ENCODE measurements at places on chromosomes 5 and 9.

GRCh38 chr5:1544294-1544961 is 20.7 kb upstream of the LPCAT1 start:
- DNase-seq: no peak

GRCh38 chr5:38847559-38848347 is 1.9 kb downstream of the OSMR start:
- no peak for DNase-seq

DNA sequence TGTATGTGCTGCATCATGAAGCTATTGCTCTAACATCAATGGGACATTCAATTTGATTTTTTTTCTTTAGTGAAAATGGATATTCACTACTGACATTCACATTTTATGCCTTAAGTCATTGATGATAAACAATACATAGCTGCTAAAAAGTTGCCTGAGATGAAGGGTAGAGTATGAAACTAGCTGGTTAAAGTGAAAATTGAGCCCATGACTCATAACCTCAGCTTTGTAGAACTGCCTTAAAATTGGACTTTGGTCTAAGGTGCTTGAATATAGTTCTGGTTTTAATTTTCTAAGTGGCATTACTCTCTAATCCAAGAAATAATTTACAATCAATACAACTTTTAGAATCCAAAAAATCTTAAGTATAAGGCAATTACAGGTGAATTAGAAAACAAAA is 740.4 kb upstream of the RIOK2 start:
- no peak for DNase-seq

DNA sequence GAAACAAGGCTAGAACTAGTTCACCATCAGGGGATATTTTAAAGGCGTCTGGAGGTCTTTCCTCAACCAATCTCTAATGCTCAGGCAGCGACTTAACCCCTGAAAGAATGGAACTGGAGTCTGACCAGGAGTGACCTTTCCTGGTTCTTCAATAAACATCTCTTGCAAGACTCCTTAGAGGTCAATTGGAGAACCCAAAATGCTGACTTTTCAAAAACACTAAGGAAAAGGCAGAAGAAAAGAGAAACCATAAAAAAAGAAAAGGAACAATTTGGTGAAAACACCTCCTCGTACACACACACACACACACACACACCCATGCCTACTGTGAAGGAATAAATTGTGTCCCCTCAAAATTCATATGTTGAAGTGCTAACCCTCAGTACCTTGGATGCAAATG is 12.3 kb downstream of the TIMD4 start:
- no peak for DNase-seq

DNA sequence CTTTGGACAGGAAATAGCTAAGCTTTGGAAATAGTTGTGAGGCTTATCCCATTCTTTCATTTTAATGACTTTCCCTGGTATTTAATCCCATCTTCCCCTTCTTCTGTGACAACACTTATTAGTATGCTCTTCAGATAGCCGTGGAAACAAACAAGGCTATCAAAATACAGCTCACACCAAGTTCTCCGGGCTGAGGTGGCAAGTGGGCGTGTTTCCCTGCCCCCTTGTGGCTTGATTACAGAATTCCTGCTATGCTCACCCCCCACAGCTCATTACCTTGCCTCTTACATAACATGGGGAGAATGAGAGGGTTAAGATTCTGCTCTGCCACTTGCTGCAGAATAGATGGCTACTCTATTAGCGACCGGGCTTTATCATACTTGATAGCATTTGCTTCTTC is 437.1 kb upstream of the TLE4 start:
- no peak for DNase-seq

- DNase-seq: no peak
Measured at GRCh38 chr9:6268826-6269397, 53.3 kb downstream of the IL33 start.

DNA sequence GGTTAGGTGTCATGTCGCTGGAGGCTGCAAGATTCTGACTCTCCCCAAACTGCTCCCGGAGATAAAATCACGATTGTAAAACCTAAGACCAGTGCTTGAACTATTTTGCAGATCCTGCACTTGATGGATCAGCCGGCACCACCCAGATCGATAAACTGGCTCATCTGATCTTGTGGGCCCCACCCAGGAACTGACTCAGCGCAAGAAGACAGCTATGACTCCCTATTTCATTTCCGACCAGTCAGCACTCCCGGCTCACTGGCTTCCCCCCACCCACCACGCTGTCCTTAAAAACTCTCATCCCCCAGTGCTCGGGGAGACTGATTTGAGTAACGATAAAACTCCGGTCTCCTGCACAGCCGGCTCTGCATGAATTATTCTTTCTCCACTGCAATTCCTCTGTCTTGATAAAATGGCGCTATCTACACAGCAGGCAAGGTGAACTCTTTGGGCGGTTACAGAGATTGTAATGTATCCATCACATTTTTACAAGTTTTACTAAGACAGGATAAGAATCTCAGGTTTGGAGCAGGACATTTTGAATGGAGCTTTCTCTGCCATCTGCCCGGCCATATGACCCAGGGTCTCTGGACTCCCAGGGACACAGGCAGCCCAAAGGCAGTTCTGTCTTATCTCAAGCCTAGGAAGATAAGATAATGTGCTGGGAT is 10.6 kb upstream of the PPP1R26 start:
- DNase-seq: peak; percentile 57

GRCh38 chr5:72658761-72659540 is 151.7 kb upstream of the ZNF366 start:
- DNase-seq: no peak
